ENCODE measurements at places on chromosomes 11 and 22.

DNA sequence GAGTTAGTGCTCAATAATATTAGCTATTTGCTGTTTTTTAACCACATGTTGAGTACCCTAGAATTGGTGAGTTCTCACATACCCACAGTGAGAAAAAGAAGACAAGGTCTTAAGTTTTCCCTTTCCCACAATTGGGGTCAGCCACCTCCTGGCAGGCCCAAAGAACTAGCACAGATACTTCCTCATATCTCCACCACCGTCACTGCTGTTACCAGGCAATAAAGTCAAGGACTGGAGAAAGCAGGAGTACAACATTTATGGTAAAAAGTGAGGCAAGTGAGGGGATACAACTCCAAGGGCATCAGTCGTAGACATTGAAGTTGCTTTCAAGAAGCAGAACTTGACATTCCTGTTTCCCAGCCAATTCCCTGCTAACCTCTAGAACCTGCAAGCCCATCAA, 19.6 kb downstream of the ELP4 start:
- DNase-seq: no peak

- no peak for DNase-seq
Measured at GRCh38 chr11:93653080-93653479, 8.4 kb upstream of the CEP295 start.

GRCh38 chr11:117923773-117924172, 5.4 kb downstream of the TMPRSS13 start:
- DNase-seq: no peak

GRCh38 chr22:17672417-17672991, 33.9 kb downstream of the BCL2L13 start:
- peak; percentile 16 for DNase-seq

DNA sequence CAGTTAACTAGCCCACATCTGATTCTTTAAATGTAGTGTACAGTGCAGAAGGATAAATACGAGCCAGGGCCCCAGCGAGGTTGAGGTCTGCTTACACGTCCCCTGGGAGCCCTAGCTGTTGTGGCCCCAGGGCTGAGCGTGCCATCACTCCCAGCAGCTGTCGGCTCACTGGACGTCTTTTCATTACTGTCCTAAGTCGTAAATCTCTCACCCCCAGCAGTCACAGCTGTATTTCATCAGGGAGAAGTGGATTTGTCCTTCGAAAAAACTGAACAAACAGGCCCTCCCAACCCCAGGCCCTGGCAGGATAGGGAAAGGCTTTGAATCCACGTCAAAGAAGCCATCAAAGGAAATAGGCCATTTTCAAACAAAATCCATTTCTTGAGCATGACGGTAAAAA, 110.4 kb upstream of the CSNK2A3 start:
- DNase-seq: no peak

- DNase-seq: no peak
Measured at GRCh38 chr11:85756401-85757200, 54.3 kb downstream of the SYTL2 start.

DNA sequence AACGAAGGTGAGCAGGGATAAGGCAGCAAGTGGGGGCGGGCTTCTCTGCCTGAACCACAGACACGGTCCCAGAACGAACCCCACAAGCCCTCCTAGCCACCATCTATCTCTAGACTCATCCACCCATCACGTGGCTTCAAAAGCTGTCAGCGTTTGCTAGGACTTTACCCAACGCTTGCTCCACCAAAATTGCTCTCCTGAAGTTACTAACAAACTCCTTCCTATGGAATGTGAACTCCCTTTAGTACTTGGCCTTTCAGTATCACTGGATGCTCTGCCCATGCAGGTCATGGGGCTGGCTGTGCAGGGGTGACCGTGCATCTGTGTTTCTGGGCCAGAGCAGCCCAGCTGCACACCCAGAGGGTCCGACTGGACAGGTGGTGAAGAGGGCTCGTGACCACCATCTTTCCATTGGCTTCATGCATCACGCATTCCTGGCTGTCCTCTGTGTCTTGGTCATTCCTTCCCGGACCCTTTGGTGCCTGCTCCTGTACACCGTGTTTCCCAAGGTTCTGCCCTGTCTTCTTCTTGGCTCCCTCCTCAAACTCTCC, 85.1 kb downstream of the MYO7A start:
- DNase-seq: no peak

DNA sequence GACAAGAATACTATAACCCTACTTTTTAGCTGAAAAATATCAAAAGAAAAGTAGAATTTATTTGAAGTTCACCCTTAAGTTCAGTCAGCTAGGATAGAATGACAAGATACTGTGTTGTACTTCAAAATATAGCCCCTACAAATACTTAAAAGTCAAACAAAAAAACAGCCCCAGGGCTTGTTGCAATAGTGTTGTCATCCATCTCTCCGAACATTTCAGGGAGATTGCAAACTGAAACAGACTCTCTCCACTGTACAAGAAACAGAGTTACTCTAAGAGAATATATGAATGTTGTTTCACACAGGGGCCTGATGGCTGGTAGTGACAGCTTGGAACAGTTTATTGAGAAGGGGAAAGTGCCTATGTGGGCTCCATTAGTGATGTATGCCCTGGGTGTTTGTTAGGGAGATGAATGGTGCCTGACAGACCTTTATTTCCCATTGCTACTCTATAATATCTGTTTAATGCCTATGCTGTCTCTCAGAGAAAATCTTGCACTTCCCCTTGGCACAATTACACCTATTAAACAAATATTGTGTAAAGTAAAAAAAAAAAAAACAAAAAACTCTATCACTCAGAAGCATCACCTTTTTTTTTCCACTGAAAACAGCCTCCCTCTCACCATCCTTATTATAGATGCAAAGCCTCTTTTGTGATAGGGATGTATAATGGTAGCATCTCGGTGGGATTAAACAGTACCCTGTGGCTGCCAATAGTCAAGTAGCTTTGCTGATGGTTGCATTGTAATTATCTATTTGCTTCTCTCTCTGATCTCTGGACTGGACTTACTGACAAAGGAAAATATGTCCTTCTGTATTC, 506.3 kb upstream of the LUZP2 start:
- no peak for DNase-seq

GRCh38 chr22:42086051-42086450, 4.5 kb downstream of the NDUFA6 start:
- DNase-seq: no peak

DNA sequence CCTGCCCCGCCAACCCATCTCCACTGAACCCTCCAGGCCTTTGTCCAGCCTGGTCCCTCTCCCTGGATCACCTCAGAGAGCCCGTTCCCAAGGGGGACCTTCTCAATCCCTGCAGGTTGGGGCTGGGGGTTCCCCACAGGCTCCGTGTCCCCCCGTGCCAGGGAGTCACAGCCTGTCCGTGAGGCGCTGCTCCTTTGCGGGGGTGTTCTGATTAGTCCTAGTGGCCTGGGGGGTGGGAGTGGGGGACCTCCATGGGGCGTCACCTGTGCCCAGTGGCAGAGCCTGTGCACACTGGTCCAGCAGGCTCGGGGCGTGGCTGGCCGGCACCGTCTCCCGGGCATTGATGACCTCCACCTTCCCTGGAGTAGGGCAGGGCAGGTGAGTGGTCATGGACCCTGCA, 11.6 kb downstream of the GGT5 start:
- no peak for DNase-seq

DNA sequence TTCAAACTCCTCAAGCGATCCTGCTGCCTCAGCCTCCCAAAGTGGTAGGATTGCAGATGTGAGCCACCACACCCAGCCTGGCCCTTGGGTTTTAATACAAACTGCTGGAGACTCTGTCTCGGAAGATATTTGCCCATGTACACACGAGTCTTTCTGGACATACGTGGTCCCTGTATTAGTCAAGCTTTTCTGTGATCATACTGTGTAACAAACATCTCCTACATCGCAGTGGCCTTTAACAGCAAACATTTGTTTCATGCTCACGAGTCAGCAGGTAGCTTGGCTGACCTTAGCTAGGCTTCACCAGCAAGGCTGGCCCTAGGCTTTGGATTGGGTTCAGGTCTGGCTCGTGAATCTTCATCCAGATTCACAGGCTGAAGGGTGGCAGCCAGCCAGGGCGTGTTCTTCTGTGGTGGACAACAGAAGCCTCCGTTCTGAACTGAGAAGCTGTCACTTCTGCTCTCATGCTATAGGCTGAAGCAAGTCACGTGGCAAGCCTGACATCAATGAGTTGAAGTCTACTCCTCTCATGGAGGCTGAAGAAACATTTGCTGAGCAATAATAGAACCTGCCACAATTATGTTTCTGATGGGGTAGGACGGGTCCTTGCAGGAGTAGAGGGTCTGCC, 8.8 kb downstream of the KIAA1671 start:
- DNase-seq: no peak

DNA sequence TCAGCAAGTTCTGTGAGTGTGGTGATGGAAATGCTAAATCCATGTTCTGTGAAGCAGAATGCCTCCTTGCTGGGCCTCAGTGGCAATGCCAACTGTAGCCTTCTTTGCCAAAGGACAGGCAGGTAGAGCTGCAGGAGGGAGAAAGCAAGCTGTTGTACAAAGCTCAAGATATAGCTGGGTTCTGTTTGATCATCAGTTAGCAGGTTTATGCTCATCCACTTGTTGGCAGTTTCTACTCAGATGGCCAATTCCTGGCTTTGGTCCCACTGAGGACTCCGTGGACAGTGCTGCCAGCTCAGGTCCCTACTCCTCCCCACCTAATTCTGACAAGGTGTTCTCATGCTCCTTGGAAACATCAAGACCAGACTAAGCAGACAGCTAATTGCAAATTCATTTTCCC, 65.1 kb downstream of the PRSS23 start:
- no peak for DNase-seq

DNA sequence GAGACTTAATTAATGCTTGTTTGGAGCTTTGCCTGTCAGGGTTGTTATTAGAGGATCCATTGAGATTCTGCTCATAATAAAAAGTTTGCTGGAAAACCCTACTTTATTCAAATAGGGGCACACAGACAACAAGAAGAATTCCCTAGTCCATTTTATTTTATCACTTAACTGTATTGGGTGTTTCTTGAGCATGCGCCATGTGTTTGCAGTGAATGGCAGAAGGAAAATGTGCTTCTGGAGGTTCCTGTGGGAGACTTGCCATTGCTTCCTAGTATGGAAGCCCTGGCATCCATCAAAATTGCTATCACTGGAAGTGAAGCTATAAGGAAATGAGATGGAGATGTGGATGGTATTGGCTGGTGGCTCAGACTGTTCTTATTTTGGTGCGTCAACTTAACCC, 106.6 kb upstream of the GALNT18 start:
- DNase-seq: no peak

DNA sequence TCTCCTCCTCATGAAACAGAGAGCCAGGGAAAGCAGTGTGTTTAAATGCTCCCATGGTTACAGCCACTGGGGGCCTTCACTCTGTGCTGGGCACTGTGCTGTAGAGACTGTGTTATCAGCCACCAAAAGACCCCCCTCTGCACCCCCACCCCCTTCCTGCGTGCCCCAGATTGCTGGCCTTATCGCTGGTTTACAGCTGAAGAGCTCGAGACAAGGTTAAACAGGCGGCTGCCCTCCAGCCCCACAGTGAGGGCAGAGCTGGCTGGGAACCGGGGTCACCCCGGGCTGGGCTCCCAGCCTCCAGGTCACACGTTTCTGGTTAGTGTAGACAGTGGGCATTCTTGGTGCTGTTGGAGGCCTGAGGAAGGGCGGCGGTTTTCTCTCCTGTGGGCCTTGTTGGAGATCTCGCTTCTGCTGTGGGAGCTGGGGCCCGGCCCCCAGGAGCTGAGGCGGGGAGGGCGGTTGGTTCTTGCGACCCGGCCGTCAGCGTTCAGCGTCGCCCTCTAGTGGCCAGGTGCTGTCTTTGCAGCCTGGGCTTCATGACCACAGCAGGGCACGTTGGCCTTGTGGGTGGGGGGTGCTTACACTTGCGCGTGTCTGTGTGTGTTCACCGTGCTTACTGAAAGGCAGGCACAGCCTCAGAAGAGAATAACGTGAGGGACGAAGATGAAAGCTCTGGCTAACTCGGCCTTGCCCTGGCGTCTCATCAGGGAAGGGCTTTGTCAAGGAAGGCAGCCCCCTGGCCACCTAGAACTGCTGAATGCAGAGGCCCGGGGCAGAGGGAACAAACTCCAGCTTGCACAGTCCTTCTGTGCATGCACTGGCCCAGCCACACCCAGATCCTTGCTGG, 40.8 kb downstream of the TBC1D22A start:
- peak; percentile 53 for DNase-seq

DNA sequence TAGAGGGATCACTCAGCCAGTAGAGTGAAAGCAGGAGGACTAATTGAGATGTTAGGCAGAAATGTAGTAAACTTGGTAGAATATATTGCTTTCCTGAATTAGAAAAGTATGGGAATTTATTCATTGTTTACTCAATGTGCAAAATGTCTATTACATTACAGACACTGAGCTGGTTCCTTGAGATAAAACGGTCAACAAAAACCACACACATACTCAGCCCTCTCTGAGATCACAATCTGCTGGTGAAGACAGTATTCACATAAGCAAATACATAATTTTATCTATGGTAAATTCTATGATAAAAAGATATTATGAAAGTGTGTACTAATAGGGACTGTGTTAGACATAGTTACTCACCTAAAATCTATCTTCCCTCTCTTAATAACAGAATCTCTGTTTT, 833.5 kb downstream of the KCNA4 start:
- no peak for DNase-seq

- no peak for DNase-seq
Measured at GRCh38 chr11:27380771-27381170, 17.8 kb upstream of the CCDC34 start.

- DNase-seq: no peak
Measured at GRCh38 chr11:79925570-79925969, 484.7 kb upstream of the TENM4 start.

- DNase-seq: no peak
Measured at GRCh38 chr11:121723246-121723741, 270.5 kb upstream of the SORL1-AS1 start.

GRCh38 chr11:57527056-57527631, 3.4 kb downstream of the TIMM10 start:
- DNase-seq: peak; percentile 79

- peak; percentile 56 for DNase-seq
Measured at GRCh38 chr22:45441138-45441537, 27.6 kb downstream of the RIBC2 start.

- no peak for DNase-seq
Measured at GRCh38 chr11:69859275-69859934, 40.2 kb upstream of the FGF3 start.

DNA sequence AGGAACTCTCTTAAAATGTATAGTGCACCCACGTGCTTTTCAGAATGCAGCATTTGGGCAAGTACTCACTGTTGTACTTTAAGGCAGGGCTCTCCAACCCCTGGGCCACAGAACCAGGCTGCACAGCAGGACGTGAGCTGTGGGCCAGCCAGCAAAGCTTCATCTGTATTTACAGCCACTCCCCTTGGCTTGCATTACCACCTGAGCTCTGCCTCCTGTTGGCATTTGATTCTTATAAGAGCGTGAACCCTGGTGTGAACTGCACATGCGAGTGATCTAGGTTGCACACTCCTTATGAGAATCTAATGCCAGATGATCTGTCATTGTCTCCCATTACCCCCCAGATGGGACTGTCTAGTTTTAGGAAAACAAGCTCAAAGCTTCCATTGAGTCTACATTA, 3.0 kb downstream of the C11orf58 start:
- peak; percentile 7 for DNase-seq

- DNase-seq: peak; percentile 79
Measured at GRCh38 chr11:122215244-122215992, 99.4 kb upstream of the BLID start.
